Camera-type eye (tissue), 1 donor: ENCODE measurements at places on chromosomes 12 and 14. TPM values are rescaled to one million over a fixed set of nuclear protein-coding genes. Genes with fewer than 3 reads are reported as not detected.

RTN1 gene
- 88.2 TPM for total RNA-seq

GARIN6 gene
- total RNA-seq: not detected

ZDHHC22 gene
- total RNA-seq: 5.6 TPM

ESYT1 gene
- 59.4 TPM for total RNA-seq

IL26 gene
- total RNA-seq: not detected
